AG08396 (cell line): ENCODE measurements at places on chromosomes 12 and 14.
A peak's percentile ranks its signal among the peaks of the same experiment; 100 is the strongest.

GRCh38 chr12:107560899-107561285, 124.7 kb upstream of the PWP1 start:
- no peak for DNase-seq

DNA sequence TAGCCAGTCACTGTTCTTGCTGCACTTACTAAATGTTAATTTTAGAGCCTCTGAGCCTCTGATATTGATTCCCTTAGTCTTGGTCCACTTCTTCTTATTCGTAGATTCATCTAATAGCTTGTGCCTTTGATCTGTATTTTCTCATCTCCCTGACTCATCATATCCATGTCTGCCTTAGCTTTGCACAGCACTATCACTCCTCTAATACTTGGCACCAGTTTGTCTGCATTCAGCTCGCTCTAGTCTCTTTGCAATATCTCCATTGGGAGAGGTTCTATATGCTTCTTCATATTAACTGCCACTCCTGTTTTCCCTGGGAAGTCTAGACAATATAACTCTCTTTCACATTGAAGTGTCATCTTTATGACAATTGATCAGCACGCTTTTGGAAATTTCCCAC, 68.5 kb upstream of the CSRP2 start:
- no peak for DNase-seq

DNA sequence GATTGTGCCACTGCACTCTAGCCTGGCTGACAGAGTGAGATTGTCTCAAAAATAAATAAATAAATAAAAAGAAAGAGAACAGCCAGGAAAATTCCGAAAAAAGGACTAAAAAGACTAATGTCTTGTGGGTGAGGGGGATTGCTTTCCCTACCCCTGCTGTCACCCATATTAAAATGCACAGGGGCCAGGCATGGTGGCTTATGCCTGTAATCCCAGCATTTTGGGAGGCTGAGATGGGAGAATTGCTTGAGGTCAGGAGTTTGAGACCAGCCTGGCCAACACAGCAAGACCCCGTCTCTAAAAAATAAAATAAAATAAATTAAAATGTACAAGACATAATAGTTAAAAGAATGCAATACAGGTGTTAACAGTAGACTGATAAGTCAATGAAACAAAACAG, 6.1 kb downstream of the DHRS1 start:
- no peak for DNase-seq

- DNase-seq = no peak
These were observed 3.5 kb downstream of the LPAR5 start for GRCh38 chr12:6632026-6632983.

GRCh38 chr14:92135269-92135668, 13.5 kb downstream of the CPSF2 start:
- no peak for DNase-seq

DNA sequence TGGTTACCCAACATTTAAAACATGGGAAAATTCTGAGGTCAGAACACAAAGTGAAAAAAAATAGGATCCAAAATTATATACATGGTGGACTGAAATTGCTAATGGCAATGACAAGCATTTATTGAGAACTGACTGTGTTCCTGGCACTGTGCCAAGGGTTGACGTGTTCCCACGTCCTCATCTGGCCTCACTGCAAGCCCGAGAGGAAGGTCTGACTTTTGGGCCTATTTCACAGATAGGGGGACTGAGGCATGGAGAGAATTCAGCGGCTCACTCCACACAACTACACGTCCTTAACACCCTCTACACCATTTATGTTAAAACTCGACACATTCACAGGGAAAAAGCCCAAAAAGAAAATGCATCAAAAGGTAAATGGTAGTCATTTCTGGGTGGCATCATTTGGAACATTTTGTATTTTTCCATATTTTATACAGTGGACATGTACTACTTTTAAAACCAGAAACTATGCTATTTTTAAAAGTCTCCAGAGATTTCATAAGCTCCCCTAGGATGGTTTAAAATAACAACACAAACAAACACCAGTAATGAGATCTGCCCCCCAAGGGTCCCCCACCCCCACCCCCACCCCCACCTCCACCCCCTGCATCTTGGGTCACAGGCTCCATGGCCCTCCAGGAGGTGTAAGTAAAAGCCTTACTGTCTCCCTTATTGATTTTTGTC, 27.7 kb downstream of the CLMN start:
- no peak for DNase-seq

DNA sequence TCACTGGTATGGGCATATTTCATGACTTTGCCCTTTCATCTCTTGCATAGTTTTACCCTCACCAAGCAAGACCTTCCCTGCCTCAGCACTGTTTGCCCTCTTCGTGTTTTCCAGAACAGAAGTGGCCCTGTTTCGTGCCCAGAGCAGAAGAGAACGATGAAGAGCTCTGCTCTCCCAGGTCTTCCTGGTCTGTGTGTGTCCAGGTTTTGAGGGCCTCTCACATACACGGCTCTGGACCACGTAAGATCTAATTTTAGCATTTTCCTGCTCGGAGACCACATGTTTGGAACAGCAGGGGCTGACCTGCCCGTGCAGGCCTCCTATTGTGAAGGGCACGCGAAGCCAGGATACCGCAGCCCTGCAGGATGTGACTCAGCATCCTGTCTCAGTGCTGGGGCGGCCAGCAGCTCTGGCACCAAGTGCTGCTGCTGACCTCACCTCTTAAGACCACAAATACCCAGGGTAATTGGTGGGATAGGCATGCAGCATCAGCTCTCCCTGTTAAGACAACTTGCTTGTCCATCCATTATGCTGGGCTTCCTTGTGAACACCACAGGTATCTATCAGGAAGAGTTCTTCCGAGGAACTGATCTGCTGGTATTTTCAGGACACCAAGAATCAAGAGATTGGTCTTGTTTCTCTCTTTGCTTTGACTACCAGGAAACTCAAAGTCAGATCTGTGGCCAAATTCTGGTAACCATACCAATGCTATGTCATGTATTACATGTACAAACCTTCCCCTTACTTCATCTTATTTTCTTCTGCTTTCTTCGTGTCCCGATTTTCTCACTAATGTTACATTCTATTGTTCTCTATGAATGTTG, 19.0 kb downstream of the SSH1 start:
- peak; percentile 92 for DNase-seq

GRCh38 chr14:101737414-101738339, 23.8 kb upstream of the PPP2R5C start:
- no peak for DNase-seq

GRCh38 chr12:6788972-6789924, at the start of gene CD4:
Gene CD4 (plus strand): TSS chr12:6789528. CDS start chr12:6800139, 10,611 bp downstream.
- peak; percentile 59 for DNase-seq

DNA sequence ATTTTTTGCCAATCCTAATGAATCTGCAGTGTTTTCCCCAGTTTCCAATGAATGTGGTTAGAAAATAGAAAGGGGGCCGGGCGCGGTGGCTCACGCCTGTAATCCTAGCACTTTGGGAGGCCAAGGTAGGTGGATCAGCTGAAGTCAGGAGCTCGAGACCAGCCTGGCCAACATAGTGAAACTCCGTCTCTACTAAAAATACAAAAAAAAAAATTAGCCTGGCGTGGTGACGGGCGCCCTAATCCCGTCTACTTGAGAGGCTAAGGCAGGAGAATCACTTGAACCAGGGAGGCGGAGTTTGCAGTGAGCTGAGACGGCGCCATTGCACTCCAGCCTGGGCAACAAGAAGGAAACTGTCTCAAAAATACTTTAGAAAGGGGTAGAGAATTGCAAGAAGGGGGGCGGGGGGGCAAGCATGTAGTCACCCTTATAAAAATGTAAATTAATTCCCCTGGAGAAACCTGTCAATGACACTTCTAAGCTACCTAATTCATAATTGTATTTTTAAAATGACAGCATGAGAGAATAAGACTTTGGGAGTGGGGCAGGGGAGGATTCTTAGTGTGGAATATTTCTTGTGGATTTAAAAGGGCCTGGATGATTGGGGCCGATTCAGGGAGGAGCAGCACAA, 1.7 kb downstream of the KLHDC2 start:
- no peak for DNase-seq

DNA sequence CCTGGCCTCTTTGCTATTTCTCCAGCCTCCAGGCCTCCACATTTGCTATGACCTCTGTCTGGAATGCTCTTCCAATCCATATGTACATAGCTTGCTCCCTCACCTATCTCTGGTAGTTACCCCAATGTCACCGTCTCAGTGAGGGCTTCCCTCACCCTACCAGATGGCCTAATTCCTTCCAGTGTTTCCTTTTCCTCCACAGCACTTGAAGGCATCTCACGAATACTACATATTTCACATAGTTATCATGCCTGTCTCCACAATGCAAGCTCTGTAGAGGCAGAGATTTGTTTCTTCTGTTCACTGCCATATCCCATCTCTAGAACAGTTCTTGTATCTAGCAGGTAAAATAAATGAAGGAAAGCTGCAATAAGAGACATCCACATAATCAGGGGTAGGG, 21.3 kb upstream of the HSP90B1 start:
- DNase-seq = peak; percentile 57

DNA sequence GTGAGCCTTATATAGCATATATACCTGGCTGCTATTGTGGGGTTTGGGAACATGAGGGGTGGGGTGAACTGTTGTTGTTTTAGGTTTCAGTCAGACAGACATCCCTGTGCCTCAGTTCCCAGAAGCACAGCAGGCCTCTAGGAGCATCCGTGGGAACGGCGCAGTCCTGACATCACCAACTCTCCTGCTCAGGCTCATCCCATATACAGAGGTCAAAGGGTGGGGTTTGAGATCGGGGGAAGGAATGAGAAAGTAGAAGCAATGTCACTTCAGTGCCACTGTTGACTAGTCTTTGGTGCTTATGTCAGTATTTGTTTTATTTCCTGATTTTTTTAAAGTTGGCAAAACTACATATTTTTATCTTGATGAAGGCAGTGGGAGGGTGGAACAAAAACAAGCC, 43.1 kb upstream of the A2ML1 start:
- DNase-seq = no peak

GRCh38 chr14:70622111-70622712, 19.5 kb upstream of the TTC9 start:
- DNase-seq = peak; percentile 43

DNA sequence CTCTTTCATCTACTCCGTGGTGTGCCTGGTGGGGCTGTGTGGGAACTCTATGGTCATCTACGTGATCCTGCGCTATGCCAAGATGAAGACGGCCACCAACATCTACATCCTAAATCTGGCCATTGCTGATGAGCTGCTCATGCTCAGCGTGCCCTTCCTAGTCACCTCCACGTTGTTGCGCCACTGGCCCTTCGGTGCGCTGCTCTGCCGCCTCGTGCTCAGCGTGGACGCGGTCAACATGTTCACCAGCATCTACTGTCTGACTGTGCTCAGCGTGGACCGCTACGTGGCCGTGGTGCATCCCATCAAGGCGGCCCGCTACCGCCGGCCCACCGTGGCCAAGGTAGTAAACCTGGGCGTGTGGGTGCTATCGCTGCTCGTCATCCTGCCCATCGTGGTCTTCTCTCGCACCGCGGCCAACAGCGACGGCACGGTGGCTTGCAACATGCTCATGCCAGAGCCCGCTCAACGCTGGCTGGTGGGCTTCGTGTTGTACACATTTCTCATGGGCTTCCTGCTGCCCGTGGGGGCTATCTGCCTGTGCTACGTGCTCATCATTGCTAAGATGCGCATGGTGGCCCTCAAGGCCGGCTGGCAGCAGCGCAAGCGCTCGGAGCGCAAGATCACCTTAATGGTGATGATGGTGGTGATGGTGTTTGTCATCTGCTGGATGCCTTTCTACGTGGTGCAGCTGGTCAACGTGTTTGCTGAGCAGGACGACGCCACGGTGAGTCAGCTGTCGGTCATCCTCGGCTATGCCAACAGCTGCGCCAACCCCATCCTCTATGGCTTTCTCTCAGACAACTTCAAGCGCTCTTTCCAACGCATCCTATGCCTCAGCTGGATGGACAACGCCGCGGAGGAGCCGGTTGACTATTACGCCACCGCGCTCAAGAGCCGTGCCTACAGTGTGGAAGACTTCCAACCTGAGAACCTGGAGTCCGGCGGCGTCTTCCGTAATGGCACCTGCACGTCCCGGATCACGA, 2.2 kb downstream of the SSTR1 start:
- peak; percentile 60 for DNase-seq

DNA sequence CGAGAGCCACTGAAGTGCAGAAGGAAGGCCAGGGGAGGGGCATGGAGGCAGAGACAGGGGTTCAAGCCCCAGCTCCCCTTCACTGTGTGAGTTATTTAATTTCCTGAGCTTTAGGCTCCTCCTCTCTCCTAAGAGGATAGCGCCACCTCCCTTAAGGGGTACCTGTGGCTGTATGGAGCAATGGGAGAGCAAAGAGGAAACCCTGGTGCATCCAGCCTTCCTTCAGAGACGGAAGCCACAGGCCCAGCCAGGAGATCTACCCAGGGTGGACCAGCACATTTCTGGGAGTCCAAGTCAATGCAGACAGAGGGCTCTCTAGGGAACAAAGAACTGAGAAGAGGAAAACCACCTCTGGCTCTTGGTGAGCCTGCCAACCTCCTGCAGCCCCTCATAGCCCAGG, 90.3 kb downstream of the ZFP36L1 start:
- no peak for DNase-seq

- DNase-seq = no peak
These were observed 374.4 kb downstream of the NUAK1 start for GRCh38 chr12:105764216-105764835.

GRCh38 chr12:106585521-106586277, 2.9 kb downstream of the RFX4 start:
- no peak for DNase-seq

DNA sequence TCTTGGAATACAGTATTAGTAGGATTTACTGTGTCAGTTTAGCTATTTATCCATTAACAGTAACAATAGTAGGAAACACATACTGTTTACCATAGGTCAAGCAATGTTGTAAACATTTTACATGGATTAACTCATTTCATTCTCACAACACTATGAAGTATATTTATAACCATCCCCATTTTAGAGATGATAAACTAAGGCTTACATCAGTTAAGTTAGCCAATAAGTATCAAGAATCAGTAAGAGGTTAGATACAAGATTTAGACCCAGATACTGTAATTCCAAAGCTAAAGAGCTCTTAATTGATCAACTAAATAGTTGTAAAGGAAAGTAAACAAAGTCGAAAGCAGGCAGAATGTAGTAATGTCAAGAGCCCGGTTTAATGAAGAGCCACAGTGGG, 1.1 kb downstream of the SYNJ2BP start:
- DNase-seq = no peak

DNA sequence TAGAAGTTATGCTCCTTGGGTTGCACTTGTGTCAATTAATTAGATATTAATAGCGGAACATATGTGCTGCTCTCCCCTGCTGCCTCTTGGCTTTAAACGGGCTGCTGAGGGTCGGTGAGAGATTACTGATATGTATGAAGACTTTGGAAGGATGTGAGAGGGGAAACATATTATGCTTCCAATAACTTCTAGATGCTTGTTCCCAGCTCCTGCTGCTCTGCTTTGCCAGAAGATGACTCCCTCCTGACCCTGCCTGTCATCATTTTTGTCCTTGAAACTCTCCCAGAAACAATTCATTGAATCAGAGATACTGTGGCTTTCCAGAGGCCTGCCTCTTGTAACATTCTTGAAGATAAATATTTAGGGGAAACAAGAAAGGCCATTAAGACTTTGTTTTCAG, 300.1 kb upstream of the STXBP6 start:
- no peak for DNase-seq

DNA sequence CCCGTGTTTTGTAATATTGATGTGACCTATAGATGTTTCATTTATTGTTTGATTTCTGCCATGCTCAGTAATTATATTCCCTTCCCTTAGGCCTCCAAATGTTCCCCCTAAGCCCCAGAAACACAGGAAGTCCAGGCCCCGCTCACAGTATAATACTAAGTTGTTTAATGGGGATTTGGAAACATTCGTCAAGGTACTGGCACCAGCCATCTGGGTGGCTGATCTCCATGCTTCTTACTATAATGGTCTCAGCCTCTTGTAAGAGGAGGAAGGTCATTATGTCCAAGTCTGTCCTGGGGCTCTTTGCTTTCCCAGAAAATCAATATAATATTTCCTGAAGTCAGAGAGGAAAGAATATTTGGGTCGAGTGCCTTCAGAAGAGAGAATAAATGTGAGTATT, 130.9 kb downstream of the KICS2 start:
- no peak for DNase-seq
